Lung (tissue), 17 donors: ENCODE measurements at places on chromosomes 6 and 20.

GRCh38 chr6:131288214-131288613 is 152.9 kb downstream of the AKAP7 start:
- no peak for DNase-seq

DNA sequence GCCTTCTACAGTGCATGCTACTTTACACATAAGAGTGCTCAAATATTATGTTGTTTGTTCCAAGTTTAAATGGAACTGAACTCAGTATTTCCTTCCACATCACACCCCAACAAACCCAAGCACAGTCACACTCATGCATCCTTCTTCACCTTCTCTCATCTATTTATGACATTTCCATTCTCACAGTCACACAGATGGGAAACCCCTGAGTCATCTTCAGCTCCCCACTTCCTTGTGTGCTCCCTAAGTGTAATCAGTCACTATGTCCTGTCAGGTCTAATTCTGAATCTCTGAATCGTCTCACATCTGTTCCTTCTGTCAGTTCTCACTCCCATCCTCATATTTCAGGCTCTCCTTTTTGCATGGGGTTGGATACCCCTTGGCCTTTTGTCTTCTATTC is 96.0 kb downstream of the RIMS1 start:
- no peak for DNase-seq

DNA sequence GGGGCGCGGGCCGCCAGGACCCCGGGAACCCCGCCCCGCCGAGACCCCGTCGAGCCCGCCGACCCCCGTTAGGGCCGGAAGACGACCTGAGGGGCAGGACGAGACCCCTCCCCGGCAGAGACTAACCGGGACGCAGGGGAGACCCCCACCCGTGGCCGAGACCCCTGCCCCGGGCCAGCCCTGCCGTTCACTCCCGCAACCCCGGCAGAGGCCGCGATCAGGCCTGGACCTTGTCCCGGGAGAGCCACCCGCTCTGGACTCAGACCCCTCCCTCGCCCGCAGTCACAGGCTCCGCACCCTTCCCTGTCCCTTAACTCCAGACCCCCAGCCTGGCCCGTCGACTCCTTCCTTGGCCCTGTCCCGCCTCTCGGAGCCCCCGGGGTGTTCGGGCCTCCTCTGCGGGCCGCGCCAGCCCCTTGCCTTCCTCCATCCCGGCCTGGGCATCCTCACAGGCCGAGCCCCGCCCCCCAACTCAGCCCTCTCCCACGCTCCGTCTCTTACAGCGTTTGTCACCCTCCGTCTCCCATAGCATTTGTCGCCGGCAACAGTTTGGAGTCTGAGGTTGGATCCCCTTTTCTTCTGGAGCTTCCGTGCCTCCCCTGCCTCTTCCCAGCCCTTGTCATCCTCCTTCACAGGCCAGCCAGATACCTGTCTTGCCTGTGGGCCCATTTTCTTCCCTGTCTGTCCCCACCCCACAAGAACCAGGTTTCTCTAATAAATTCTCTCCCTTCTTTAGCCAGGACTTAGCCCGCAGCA is 569 bp downstream of the TCEA2 start:
- no peak for DNase-seq

GRCh38 chr6:34073540-34073939 is 72.3 kb downstream of the GRM4 start:
- no peak for DNase-seq

- no peak for DNase-seq
These were observed 17.1 kb downstream of the SULF2 start for GRCh38 chr20:47768016-47768824.

GRCh38 chr6:6714953-6715352 is 126.4 kb downstream of the LY86 start:
- peak; percentile 67 for DNase-seq

- peak; percentile 74 for DNase-seq
These were observed 308.9 kb downstream of the ALDH8A1 start for GRCh38 chr6:134640975-134641429.

GRCh38 chr6:88725111-88725975 is 238.1 kb downstream of the RNGTT start:
- DNase-seq = peak; percentile 30

DNA sequence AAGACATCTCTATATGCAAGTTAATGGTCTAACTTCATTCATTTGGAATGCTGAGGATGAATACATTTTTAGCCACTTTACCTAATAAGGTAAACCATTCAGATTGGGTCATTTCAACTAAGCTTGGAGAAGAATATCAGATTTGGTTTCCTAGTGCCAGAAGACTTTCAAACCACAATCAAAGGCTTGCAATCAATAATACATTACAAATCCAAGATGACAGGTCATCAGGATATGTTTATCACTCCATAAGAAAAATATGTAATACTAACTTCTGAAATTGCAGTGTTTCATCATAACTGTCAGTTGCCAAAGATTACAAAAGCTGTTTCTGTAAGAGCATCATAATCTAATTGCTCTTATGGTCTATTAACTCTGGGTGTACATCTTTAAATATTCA is 654.0 kb downstream of the COL12A1 start:
- DNase-seq = no peak

DNA sequence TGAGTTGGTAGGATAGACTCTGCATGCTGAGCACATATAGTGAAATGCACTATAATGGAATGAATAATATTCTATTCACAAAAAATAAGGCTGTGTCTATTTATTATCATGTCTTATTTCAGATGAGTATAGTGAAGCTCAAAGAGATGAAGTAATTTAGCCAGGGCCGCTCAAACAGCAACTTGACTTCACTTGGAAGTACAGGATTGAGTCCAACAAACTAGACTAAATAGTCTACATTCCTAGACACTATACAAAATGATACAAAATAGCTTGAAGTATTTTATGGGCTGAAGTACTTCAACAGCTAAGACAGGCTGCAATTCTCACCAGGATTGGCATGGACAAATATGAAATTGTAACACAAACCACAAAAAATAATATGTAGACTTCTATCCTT is 144.5 kb upstream of the DST start:
- no peak for DNase-seq

DNA sequence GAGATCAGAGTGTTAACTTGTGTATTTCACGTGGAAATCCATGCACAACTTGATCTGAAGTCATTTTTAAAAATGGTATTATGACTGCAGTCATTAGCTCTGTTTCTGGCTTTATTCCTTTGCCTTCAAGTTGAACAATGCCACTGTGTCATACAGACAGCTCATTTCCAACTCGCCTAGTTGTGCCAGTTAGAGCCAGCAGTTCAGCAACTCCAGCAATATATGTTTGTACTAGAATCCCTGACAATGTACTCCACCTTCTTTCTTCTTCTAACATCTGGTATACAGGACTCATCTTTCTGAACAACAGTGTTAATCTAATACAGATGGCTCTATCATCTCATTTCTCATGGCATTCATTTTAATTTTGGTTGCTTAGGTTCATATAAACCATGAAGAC is 418.3 kb upstream of the POU3F2 start:
- no peak for DNase-seq

DNA sequence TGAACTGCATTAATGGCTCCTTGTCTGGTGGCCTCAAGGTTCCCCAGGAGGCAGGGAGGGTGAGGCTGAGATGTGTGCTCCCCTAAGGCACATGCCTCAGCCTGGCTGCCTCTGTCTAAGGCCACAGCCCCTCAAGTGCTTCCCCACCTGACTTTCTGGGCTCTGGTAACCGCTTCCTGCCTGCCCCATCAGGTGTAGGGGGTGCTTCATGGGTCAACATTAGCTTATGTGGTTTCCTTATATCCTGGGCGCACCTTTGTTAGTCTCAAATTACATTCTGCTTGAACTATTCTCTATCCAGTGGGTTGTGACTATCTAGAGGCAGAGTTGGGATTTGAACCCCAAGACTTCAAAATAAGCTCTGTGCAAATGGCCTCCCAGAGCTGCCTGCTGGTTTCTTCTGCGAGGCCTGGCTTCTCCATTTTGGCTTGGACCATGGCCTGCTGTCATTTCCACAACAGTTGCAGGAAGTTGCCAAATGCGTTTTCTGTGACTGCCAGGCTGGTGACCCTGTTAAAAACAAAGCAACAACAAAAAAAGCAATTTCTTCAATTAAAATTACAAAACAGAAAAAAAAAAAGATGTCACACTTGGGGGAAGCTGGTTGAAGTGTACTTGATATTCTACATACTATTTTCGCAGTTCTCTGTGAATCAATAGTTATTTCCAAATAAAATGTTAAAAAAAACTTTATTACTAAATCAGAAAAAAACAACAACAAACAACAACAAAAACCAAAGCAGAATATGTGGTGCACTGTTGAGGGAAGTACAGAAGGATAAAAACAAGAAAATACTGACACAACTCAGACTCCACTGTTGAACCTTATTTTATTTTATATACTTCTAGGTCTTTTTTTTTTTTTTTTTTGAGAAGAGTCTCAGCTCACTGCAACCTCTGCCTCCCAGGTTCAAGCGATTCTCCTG is 20.0 kb upstream of the ZNFX1 start:
- DNase-seq = peak; percentile 28

DNA sequence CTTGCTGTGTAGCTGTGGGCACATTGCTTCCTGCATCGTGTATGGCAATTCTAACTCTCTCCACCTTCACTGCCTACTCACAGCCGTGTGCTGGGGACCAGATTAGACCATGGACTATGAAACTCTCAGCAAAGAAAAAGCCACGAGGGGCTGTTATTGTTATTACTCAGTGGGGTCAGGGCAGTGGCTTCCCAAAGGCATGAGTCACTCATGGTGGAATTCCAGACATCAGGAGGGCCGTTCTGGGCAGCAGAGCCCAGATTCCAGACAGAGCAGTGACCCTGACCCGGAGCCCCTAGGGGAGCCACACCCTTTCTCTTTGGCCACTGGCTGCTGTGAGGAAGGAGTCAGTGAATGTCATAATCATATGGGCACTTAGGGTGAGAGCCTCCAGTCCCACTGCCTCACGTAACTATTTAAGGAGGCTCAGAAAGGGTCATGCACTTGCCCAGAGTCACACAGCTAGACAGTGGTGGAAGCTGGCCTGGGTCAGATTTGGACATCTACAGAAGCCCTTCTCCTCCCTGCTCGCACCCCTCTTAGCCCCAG is 22.2 kb upstream of the CCN5 start:
- DNase-seq = no peak

- DNase-seq = no peak
These were observed 63.5 kb upstream of the E2F3 start for GRCh38 chr6:20338156-20338555.

GRCh38 chr6:136236466-136237293 is 13.4 kb downstream of the MTFR2 start:
- no peak for DNase-seq

DNA sequence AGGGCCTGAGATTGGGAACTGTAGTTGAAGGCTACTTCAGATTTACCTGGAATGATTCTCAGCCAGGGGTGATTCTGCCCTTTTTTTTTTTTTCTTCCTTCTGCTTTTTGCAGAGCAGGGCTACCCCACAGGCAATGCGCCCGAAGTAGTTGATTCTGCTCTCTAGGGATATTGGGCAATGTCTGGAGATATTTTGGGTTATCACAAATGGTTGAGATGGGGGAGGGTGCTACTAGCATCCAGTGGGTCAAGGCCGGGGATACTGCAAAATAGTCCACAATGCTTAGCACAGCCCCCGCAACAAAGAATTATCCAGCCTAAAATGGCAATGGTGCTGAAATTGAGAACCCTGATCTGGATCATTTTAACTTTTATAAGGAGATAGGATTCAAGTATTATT is 71.2 kb upstream of the ZMYND8 start:
- no peak for DNase-seq

DNA sequence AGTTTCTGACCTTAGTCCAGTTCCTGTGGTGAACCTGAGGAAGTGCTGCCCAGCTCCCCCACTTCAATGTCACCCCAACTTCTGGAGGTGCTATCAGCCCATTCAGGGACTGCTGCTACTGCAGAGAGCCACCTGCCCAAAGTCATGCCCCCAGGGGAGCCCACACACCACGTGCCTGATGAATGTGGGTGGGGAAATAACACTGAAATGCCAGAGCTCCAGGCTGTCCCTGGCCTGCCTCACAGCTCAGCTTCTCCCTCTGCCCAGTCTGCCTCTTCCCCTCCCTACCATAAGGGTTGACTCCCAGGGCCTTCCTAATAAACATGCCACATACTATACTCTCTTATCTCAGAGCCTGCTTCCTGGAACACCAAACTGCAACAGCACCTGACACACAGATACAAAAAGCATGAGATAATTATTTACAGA is 276.4 kb upstream of the MOCS1 start:
- DNase-seq = no peak

DNA sequence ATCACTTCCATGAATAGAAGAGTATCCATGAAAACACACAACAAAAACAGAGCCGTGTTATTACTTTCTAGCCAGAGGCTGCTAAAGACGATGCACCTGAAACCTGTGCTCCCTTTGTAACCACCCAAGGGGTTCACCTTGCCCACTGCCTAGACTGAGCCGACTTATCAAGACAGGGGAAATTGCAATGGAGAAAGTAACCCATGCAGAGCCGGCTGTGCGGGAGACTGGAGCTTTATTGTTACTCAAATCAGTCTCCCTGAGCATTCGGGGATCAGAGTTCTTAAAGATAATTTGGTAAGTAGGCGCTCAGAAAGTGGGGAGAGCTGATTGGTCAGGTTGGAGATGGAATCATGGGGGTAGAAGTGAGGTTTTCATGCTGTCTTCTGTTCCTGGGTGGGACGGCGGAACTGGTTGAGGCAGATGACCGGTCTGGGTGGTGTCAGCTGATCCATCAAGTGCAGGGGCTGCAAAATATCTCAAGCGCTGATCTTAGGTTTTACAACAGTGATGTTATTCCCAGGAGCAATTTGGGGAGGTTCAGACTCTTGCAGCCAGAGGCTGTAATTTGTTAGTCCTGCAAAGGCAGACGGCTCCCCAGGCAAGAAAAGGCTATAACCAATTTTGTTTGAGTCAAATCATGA is 366.6 kb downstream of the PREX1 start:
- DNase-seq = no peak

GRCh38 chr6:66533921-66534404 is 826.9 kb upstream of the EYS start:
- no peak for DNase-seq

DNA sequence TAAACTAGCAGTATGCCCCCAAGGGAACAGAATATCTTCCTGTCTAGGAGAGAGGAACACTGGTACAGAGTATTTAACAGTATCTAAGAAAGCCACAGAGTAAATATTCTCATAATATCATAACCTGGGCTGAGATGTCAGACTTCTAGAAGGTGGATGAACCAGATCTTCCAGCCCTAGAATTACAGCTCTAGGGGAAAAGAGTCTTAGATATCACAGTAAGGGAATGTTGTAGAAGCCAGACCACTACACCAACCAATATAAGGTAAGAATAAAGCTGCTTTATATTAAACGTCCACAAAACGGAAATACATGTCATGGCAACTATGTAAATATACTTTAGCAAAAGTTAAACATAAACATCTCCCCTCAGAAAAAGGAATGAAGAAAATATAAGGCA is 12.4 kb downstream of the SERINC1 start:
- peak; percentile 18 for DNase-seq

- DNase-seq = no peak
These were observed 284.8 kb downstream of the BTBD9 start for GRCh38 chr6:38354905-38355304.

GRCh38 chr6:63546697-63547096 is 25.6 kb upstream of the LOC128125822 start:
- DNase-seq = no peak

- peak; percentile 39 for DNase-seq
These were observed 373.5 kb upstream of the BTBD3 start for GRCh38 chr20:11544029-11544678.
